ENCODE measurements at places on chromosomes 11 and 22. TPM values are rescaled to one million over a fixed set of nuclear protein-coding genes. Genes with fewer than 3 reads are reported as not detected.

MS4A6E gene
- not detected for polyA plus RNA-seq

KCNQ1 gene
- 10.4 TPM for polyA plus RNA-seq

OR51B2 gene
- polyA plus RNA-seq = not detected

VWA5A gene
- polyA plus RNA-seq = 14.2 TPM

MS4A12 gene
- not detected for polyA plus RNA-seq
